ENCODE measurements at places on chromosomes 6 and 20.

DNA sequence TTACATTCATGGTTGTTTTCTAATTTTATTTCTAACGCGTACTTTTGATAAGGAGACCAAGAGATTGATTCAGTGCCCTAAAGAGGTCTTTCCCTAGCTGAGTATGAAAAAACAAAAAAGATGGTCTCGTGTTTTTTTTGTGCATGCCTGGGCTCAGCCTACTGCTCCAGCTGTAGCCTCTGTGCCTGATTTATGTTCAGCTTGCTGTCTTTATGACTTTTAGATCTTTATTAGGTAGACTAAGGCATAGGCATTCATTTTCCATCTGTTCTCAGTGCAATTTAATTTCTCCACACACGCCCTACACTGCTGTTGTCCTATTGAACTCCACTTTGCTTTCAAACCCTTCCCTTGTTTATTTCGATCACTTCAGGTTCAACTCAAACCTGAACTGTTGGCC lies 56.5 kb downstream of the OPRM1 start:
- no peak for DNase-seq

DNA sequence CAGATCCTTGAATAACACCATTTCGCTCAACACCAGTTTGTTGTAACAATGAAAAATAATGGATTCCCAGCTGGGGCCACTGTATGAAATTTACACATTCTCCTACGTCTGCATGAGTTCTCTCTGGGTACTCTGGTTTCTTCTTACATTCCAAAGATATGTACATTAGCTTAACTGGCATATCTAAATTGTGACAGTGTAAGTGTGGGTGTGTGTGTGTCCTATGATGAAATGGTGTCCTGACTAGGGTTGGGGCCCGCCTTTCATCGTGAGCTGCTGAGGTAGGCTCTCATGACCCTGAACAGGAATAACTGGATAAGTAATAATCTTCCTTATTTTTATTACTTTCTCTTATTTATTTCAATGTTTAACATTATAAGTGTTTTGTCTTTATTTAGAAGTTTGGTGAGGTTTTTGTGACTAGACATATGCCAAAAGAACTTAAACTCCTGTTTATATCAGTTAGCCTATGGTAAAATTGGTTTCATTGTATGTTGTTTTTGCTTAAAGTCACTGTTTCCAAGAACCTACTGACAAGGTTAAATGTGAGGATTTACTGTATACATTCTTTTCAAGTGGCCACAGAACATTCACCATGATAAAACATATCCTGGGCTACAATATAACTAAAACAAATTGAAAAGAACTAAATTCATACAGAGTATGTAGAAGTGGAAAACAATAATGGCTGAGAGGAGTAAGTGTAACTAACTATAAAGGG lies 42.4 kb downstream of the RBL1 start:
- DNase-seq: no peak

GRCh38 chr20:38497246-38497935 lies 24.7 kb downstream of the RALGAPB start:
- no peak for DNase-seq

DNA sequence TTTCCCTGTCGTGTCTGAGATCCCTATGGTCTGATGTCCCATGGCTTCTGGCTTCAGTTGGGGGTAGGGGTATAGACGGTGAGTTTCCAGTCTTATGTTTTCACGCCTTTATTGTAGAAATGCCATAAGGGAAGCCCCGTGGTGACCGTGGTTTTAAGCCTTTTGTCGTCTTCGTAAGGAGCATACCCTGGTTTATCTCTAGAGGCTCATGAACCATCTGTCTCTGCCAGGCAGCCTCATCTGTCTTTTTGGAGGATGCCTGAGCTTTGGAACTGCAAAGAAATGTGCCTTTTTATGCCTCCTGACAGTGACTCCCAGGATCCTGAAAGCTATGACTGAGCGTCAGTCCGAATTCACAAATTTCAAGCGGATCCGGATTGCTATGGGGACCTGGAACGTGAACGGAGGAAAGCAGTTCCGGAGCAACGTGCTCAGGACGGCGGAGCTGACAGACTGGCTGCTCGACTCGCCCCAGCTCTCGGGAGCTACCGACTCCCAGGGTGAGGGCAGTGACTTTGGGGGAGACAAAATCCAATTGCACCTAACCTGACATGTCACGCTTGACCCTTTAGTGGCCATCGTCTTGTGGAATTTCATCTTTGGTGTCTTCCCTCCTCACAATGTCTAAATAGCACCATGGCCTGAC lies 84.6 kb downstream of the SYNJ2 start:
- no peak for DNase-seq

- DNase-seq: no peak
These were observed 45.9 kb downstream of the PLAGL1 start for GRCh38 chr6:143961886-143962878.

GRCh38 chr20:37948956-37949355 lies 46.0 kb downstream of the VSTM2L start:
- no peak for DNase-seq

- no peak for DNase-seq
These were observed 16.8 kb upstream of the CCN5 start for GRCh38 chr20:44698351-44698750.

- no peak for DNase-seq
These were observed 2.2 kb upstream of the TFAP2A start for GRCh38 chr6:10416863-10417641.

- DNase-seq: no peak
These were observed 217.8 kb downstream of the MAFB start for GRCh38 chr20:40471261-40471629.

GRCh38 chr20:454951-455350 lies 7.4 kb downstream of the TBC1D20 start:
- no peak for DNase-seq

GRCh38 chr6:106790935-106791334 lies 161.6 kb downstream of the QRSL1 start:
- no peak for DNase-seq

DNA sequence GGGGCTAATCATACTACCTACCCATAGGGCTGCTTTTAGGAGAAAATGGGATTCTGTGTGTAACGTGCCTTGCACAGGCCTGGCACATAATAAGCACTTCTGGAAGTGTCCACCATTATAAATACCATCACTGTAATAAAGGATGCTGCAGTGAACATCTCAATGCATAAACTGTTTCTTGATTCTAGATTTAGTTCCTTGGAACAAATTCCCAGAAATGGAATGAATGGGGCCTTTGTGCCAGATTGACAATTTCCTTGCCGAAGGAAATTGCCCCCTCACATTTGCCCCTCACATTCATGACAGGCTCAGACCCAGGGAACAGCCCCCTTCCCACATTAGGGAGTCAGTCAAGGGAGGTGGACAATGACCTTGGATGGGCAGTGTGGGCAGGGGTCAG lies 29.2 kb downstream of the BPIFB4 start:
- no peak for DNase-seq

DNA sequence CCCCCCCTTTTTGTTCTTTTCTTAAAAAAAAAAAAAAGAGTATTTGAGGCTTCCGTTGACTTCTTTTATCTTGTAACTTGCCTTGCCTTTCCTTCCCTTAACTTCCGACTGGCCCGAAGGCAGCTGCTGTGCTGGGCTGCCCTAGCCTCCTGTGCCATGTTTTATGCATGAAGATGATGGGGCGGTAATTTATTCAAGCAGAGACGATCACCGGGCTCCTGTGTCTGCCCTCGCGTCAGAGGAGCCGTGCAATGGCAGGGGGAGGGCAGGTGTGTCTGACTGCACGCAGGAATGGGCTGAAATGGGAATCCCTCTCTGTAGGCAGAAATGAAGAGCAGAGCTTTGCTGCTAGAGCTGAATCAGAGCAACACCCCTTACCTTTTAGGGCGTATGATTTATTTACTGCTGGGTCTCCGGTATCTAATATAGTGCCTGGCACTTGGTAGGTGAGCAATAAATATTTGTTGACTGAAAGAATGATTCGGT lies 106.3 kb upstream of the RIPOR2 start:
- no peak for DNase-seq

DNA sequence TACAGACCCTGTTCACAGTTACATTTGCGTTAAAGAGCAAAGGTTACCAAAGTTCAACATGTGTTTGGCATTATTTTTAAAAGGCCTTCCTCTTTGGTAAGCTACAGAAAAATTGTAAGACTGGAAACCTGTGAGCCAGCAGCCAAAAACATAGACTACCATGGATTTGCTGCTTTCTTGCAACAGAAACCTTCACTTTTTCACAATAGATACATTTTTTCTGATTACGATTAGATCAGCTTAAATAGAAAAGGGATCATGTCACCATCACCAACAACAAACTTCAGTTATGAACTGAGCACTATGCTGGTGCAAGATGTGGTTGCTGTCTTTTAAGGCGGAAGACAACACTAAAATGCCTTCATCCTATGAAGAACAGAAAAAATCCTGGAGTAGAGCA lies 112.3 kb upstream of the MARCKS start:
- no peak for DNase-seq
